ENCODE measurements at places on chromosomes 5 and 9. TPM values are rescaled to one million over a fixed set of nuclear protein-coding genes. Genes with fewer than 3 reads are reported as not detected.

Gene GRXCR2
- total RNA-seq: not detected

Gene SPRY4
- total RNA-seq: 8.3 TPM

GRCh38 chr9:114184071-114184470, 28.7 kb downstream of the COL27A1 start:
- H3K36me3 ChIP-seq: peaks cover 19% of the 10 kb centered on the region
- peaks cover 34% of the 10 kb centered on the region for H3K4me1 ChIP-seq
- H3K27ac ChIP-seq: no peak overlapping the region
- H3K4me3 ChIP-seq: no peak overlapping the region
- DNase-seq: no peak

GRCh38 chr5:96835791-96836191, 28.0 kb upstream of the ERAP1 start:
- no peak for DNase-seq
- H3K36me3 ChIP-seq: no peaks in the 10 kb centered on the region

GRCh38 chr5:36669015-36669651, 62.7 kb downstream of the SLC1A3 start:
- H3K4me1 ChIP-seq: peaks cover 8% of the 10 kb centered on the region
- no peak overlapping the region for H3K27ac ChIP-seq
- H3K36me3 ChIP-seq: no peaks in the 10 kb centered on the region
- DNase-seq: no peak
- H3K4me3 ChIP-seq: no peak overlapping the region

DNA sequence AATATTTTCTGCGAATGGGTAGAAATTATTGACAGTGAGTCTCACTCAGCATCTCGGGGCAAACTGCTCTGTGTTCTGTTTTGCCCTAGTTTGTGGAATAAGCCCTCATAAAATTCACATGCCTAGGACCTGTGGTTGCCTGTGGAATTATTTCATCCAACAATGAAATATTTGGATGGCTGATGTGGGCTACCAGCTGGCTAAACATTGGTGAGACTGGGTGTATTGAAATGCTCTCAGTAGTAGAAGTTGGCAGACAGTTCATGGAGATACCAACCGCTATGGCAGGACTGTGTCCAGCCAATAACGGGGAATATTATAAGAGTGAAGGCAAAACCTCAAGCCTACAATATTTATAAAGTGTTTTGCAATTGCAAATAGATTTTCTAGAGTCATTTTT, 344.1 kb upstream of the RPS23 start:
- H3K36me3 ChIP-seq: peaks cover 4% of the 10 kb centered on the region
- no peaks in the 10 kb centered on the region for H3K27me3 ChIP-seq
- no peak overlapping the region for H3K27ac ChIP-seq

GRCh38 chr5:68319706-68320412, 104.3 kb downstream of the PIK3R1 start:
- no peak for DNase-seq
- H3K27me3 ChIP-seq: no peaks in the 10 kb centered on the region
- peaks cover 15% of the 10 kb centered on the region for H3K4me1 ChIP-seq
- H3K27ac ChIP-seq: peak overlapping the region; percentile 3

DNA sequence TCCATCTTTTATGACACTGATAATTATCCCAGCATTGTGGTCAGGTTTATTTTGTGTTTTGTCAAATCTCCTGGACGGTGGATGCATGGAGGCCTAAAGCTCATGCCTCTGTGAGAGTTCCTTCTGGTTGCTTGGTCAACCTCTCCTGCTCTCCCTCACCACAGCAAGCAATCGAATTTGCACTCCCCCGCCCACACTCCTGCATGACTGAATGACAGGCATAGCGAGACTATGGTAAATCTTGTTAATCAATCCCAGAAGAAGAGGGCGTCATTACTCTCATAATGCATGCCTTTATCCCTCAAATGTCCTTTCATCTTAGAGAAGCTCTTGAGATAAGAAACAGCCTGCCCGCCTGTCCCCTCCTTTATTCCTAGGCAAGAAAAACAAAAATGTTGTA, 1215.0 kb upstream of the CDH9 start:
- DNase-seq: no peak
- H3K36me3 ChIP-seq: no peaks in the 10 kb centered on the region
- no peak overlapping the region for H3K27ac ChIP-seq
- H3K4me3 ChIP-seq: no peak overlapping the region
- H3K27me3 ChIP-seq: no peaks in the 10 kb centered on the region

DNA sequence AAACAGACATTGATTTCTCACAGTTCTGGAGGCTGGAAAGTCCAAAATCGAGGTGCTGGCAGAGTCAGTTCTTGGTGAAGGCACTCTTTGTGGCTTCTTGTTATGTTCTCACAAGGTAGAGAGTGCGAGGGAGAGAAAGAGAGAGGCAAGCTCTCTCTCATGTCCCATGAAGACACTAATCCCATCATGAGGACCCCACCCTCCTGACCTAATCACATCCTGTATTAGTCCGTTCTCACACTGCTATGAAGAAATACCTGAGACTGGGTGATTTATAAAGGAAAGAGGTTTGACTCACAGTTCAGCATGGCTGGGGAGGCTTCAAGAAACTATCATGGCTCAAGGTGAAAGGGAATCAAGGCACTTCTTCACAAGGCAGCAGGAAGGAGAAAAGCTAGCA, 5.7 kb upstream of the AMACR start:
- H3K27me3 ChIP-seq: no peaks in the 10 kb centered on the region
- no peak overlapping the region for H3K27ac ChIP-seq
- H3K36me3 ChIP-seq: no peaks in the 10 kb centered on the region
- no peak for DNase-seq
- H3K4me1 ChIP-seq: peaks cover 19% of the 10 kb centered on the region
- no peak overlapping the region for H3K4me3 ChIP-seq

DNA sequence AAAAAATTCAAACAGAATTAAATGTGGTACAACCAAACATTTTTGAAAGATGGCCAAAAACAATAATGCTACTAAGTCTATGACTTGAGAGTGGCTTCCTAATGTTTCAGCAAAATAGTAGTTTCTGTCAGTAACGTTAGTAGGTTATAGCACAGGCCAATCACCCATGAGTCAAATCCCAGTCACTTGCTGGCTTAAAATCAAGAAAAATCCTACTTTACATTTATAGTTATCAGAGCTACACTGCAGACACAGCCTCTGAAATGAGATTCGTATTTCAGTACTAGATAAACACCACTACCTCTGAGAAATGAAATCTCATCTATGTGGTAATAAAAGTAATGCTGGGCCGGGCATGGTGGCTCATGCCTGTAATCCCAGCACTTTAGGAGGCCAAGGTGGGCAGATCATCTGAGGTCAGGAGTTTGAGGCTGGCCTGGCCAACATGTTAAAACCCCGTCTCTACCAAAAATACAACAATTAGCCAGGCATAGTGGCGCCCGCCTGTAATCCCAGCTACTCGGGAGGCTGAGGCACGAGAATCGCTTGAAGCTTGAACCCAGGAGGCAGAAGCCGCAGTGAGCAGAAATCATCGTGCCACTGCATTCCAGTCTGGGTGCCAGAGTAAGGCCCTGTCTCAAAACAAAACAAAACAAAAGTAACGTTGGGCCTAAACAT, 6.1 kb downstream of the ZDHHC21 start:
- peaks cover 13% of the 10 kb centered on the region for H3K36me3 ChIP-seq
- H3K27me3 ChIP-seq: no peaks in the 10 kb centered on the region
- H3K4me1 ChIP-seq: peaks cover 29% of the 10 kb centered on the region
- H3K27ac ChIP-seq: peak overlapping the region; percentile 91

DNA sequence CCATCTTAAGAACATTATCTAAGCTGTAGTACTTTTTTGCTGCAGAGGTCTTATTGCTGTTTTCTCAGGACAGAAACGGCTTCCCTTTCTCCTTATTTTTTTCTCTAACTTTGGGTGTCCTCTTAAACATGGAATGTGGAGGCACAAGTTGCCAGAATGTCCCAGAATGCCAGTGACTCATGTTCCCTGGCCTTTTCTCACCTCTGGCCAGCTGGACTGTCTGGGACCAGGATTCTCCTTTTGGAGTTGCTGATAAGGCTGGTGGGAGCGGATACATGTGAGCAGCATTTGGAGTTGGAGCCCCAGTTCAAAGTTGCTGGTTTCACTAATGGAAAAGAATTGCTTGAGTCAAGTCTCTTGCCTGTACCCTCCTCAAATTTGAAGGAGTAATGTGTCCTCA, 112.8 kb downstream of the ARHGAP26 start:
- H3K27me3 ChIP-seq: no peaks in the 10 kb centered on the region
- H3K27ac ChIP-seq: peak overlapping the region; percentile 91
- H3K4me1 ChIP-seq: peaks cover 47% of the 10 kb centered on the region
- DNase-seq: no peak
- H3K36me3 ChIP-seq: peaks cover 1% of the 10 kb centered on the region

GRCh38 chr5:73596705-73597328, 29.2 kb upstream of the ARHGEF28 start:
- DNase-seq: no peak
- no peak overlapping the region for H3K4me3 ChIP-seq
- H3K27me3 ChIP-seq: no peaks in the 10 kb centered on the region
- peaks cover 1% of the 10 kb centered on the region for H3K36me3 ChIP-seq

DNA sequence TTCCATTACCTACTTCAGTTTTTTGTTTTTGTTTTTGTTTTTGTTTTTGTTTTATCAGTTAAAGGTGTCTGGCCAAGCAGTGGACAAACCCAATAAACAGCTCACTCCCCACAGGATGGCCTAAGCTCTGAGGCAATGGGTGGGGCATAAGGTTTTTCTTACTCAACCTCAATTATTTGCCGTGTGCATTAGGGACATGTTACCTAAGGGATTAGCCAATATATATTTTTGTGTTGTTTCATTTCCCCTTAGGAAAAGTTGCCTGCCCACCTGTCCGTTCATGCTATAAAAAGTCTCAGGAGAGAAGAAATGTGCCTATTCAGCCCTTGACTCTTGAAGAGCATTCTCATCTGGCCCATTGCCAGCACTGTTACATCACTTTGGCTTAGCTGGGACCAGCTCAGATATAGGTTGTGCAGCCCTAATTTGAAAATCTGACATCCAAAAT, 7.3 kb downstream of the SH3RF2 start:
- DNase-seq: no peak
- H3K36me3 ChIP-seq: no peaks in the 10 kb centered on the region
- H3K27ac ChIP-seq: no peak overlapping the region
- H3K4me3 ChIP-seq: no peak overlapping the region
- H3K4me1 ChIP-seq: peaks cover 18% of the 10 kb centered on the region
- no peaks in the 10 kb centered on the region for H3K27me3 ChIP-seq

DNA sequence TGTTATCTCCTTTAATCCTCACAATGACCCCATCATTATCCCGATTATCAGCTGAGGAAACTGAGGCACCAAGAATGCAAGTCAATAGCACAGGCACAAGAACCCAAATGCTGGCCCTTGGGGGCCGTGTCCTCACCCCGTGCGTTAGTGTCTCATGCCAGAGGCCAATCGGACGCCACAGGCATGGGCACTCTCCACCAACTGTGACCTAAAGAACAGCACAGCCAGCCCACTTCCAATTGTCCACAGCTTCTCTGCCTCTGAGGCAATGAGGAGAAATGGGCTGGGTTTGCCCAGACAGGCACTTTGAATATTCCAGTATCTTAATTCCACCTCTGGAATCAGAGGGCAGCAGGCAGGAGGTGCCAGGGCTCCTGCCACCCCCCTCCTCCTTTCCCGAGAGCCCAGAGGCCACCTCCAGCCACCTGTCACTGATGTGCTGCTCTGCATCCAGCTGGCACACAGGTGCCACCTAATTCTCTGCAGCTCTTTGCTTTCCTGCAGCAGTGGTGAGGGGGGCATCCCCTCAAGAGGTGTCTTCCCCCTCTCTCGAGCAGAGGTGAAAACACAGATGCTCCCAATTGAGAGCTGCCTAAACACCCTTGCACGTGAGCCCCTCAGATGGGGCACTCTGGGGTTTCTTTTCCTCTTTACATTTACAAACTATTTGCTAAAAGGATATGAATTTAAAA, 107.5 kb downstream of the ROR2 start:
- H3K27ac ChIP-seq: no peak overlapping the region
- no peak for DNase-seq
- no peaks in the 10 kb centered on the region for H3K27me3 ChIP-seq
- peaks cover 46% of the 10 kb centered on the region for H3K4me1 ChIP-seq
- H3K4me3 ChIP-seq: no peak overlapping the region

GRCh38 chr5:91272858-91273257, 110.3 kb downstream of the ARRDC3 start:
- no peaks in the 10 kb centered on the region for H3K27me3 ChIP-seq
- no peak overlapping the region for H3K4me3 ChIP-seq
- peak overlapping the region; percentile 55 for H3K27ac ChIP-seq
- H3K4me1 ChIP-seq: peaks cover 17% of the 10 kb centered on the region
- no peaks in the 10 kb centered on the region for H3K36me3 ChIP-seq

DNA sequence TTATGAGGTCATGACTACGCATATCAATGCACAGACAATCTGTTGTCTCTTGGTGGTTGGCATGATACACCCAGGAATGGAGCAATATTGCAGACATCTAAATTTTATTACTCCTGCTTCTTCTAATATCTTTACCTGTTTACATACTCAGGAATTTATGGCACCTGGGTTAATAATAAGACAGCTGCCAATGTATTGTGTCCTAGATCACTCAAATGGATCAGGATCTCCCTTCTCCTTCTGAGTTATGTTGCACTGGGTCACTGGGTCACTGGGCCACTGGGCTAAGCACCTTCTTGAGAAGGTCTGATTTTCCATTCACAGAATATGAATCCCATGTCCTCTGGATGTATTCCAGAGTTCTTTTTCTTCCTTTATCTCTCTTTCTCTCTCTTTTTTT, 41.8 kb downstream of the CCL28 start:
- DNase-seq: no peak
- H3K4me1 ChIP-seq: no peaks in the 10 kb centered on the region
- no peaks in the 10 kb centered on the region for H3K36me3 ChIP-seq

Gene NSG2
- total RNA-seq: not detected

Gene C5orf52
- not detected for total RNA-seq

GRCh38 chr5:36323926-36324781, 22.5 kb upstream of the RANBP3L start:
- no peak overlapping the region for H3K4me3 ChIP-seq
- H3K27me3 ChIP-seq: peaks cover 10% of the 10 kb centered on the region
- H3K36me3 ChIP-seq: peaks cover 6% of the 10 kb centered on the region
- H3K4me1 ChIP-seq: no peaks in the 10 kb centered on the region
- no peak overlapping the region for H3K27ac ChIP-seq
- DNase-seq: no peak

GRCh38 chr9:95181835-95182234, 135.7 kb downstream of the FANCC start:
- no peak for DNase-seq
- H3K36me3 ChIP-seq: peaks cover 2% of the 10 kb centered on the region
- no peak overlapping the region for H3K4me3 ChIP-seq
- no peaks in the 10 kb centered on the region for H3K27me3 ChIP-seq

Gene SPTLC1
- total RNA-seq: 98.1 TPM

DNA sequence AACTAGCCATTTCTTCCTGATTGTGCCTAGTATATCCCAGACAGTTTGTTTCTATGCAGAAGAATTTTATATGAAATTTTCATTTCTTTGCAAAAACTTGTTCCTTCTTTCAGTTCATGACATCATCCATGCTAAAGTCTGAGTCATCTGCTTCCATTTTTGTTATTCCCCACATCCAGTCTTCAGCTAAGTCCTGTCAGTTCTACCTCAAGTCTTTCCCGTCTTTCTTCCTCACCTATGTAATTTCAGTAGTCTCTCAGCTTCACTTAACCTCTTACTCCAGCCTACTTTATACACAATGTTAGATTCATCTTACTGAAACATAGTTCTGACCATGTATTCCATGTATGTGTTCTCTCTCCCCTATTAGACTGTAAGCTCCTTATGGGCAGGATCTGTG, 39.1 kb downstream of the G3BP1 start:
- peaks cover 44% of the 10 kb centered on the region for H3K4me1 ChIP-seq
- no peaks in the 10 kb centered on the region for H3K27me3 ChIP-seq

GRCh38 chr9:71465392-71465791, 302.9 kb downstream of the CEMIP2 start:
- H3K4me1 ChIP-seq: no peaks in the 10 kb centered on the region
- H3K27me3 ChIP-seq: peaks cover 2% of the 10 kb centered on the region
- no peaks in the 10 kb centered on the region for H3K36me3 ChIP-seq
- DNase-seq: no peak
- H3K27ac ChIP-seq: no peak overlapping the region

Gene JAKMIP2
- total RNA-seq: 13.2 TPM

GRCh38 chr5:129906177-129906887, 2.1 kb downstream of the CHSY3 start:
- H3K4me1 ChIP-seq: peaks cover 29% of the 10 kb centered on the region
- peak overlapping the region; percentile 94 for H3K4me3 ChIP-seq
- no peaks in the 10 kb centered on the region for H3K36me3 ChIP-seq
